ENCODE measurements at places on chromosomes 2 and 18.

- DNase-seq: no peak
These were observed 91.1 kb downstream of the INHBB start for GRCh38 chr2:120436885-120437603.

GRCh38 chr2:175887776-175888175, 114.3 kb downstream of the LNPK start:
- DNase-seq: no peak

DNA sequence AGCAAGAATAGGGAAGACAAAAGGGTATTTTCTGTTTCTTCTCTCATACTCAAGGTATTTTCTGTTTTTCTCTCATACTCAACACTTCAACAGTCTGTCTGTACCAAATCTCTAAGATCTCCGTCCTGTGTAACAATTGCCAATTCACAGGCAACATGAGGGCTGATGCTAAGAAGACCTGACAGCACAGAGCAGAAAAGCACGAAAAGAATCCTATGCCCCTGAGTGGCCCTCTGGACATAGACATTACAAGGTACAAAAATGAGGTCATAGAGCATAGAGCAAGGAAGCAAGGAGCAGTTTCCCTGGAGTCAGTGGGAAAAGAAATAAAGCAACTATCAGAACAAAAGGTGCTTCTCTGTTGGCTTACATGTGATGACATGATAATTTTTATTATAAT, 1612.6 kb upstream of the CELF4 start:
- no peak for DNase-seq

DNA sequence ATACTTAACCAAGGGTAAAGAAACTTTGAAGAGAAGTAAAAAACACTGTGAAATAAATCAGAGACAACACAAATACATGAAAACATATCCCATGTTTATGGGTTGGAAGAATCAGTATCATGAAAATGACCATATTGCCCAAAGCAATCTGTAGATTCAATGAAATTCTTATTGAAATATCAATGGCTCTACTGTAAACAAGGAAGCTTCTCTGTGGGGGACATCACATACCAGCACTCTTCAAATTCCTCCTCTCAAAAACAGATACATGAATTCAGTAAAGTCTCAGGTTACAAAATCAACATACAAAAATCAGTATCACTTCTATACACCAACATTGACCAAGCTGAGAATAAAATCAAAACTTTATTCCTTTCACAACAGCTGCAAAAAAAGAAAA, 63.5 kb upstream of the CNTNAP5 start:
- DNase-seq: no peak

DNA sequence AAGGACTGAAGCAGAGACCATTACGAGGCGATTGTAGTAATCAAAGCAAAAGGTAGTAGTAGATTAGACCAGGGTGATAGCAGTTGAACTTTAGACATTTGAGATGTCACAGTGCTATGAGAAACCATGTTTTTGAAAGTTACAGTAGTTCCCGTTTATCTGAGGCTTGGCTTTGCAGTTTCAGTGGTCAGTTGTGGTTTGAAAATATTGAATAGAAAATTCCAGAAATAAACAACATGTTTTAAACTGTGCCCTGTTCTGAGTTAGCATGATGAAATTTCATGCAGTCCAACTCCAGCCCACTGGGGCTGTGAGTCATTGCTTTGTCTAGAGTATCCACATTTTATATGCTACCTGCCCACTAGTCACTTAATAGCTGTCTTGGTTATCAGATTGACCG, 47.5 kb downstream of the ZNF638 start:
- no peak for DNase-seq

DNA sequence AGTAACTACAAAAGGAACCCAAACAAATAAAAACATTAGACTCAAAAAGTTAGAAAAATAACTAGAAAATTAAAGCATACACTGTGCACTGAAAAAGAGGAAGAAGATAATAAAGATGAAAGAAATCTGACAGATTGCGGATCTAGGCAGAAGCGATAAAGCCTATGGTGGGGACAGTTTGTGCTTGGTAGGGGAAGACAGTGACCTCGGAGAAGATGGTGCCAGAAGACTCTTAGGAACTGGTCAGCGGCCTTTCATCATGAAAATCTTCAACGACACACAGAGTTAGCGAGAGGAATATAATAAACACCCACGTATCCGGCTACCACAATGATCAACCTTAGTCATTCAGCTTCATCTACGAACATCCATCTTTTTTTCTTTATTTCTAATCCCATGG, 180.5 kb downstream of the HDAC4 start:
- no peak for DNase-seq

DNA sequence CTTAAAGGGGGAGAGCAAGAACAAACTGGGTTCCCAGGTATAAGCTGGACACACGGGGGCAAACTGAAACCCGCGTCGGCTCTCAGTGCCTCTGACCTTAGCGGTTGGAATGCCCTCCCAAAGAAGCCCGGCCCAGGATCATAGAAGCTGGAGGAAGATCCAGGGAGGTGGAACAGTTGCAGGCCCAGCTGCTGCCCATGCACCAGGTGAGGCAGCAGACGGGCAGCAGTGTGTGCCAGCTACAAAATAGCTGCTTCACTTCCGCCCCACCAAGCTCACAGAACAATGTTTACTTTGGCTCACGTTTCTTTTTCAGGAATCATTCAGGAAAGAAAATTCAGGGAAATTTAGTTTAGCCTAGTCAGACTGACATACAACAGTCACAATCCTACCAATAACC, 3.9 kb upstream of the ERMN start:
- no peak for DNase-seq

DNA sequence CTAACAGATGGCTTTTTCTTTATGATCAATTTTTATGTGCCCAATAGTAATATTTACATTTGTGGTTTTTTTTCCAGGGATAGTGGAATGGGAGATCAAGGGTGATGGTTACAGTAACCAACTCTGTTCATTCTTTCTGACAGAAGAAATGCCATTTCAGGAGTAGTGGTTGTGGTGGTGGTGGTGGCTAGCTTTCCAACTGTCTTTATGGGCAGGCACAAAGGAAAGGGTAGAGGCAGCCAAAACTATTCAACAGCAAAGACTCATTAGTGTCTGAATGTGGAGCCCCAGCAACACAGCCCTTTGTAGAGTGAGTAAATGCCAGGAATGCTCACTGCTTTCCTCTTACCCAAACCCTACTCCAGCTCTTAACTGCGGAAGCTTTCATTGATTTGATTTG, 227.7 kb downstream of the RND3 start:
- DNase-seq: no peak

- DNase-seq: no peak
These were observed 127.4 kb downstream of the PLCL1 start for GRCh38 chr2:197931661-197932312.

DNA sequence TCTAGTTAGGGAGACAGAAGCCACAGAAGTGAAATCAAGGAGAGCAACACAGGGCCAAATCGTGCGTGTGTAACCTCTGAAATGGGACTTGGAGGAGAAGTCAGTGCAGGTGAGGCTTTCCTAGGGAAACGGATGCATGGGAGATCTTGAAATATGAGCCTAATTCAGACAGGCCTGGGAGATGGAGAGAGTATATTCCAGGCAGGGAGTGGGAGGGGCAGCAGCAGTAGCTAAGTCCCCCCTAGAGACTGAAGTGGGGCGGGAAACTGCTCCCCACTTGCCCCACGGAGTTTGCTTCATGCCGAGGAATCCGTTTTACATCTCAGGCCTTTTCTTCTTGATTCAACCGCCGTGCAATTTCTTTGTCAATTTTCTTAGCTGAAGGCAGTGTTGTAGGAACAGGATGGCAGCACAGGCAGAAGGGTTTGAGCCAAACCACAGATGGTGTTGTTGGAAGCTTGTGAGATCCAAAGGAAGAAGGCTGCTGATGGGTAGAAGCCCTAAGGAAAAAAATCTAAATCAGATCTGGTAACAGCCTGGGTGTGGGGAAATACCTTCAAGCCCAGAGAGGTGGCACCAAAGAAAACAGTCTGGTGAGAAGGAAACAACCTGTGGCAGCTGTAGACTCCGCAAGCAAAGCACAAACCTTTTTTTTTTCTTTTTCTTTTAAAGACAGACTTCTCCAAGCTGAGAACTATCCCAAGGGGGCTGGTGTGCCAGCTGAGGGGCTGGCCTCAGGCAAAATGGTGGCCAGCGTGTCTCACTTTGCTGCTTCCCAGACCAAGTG, 40.2 kb downstream of the EPAS1 start:
- no peak for DNase-seq

DNA sequence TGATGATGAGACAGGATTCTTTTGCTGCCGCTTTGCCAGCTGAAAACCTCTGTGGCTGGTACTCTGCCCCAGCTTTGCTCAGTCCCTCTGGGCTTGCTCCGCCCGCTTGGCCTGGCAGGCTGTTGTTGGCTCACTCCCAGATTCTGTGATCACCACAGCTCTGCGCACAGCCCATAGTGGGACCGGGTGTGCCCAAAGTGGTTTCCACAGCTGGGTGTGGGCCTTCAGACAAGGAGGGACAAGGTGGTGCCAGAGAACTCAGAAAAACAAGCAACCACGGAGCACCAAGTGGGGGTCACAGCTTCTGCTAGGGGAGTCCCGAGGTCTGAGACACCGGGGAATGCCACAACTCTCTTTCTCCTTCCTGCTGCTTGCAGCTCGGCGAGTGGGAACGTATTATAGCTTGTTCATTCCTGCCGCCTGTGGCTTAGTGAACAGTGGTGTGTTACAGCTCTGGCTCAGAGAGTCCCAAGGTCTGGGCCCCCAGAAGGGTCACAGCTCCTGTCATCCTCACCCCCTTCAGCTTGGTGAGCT, 9.2 kb upstream of the KYNU start:
- DNase-seq: no peak

- DNase-seq: no peak
These were observed 175.7 kb downstream of the ETAA1 start for GRCh38 chr2:67572721-67573435.

DNA sequence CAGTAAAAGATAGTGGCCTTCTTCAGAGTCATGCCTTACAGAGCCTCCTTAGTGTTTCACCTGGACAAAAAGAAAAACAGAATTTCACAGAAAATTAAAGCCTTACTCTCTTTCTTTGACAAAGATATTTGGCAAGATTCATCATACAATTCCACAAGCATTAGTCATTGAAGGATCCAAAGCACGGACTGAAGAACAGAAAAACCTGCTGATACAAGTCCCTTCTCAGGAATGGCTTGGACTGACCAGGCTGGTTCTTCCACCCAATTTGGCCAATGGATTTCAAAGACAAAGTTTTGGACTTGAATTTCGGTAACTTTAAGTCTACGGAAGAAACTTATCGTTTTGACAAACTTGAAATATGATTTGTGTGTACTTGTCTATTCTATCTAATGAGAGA, 39.1 kb upstream of the GALNT3 start:
- no peak for DNase-seq

- no peak for DNase-seq
These were observed 34.9 kb upstream of the CD302 start for GRCh38 chr2:159832858-159833257.

DNA sequence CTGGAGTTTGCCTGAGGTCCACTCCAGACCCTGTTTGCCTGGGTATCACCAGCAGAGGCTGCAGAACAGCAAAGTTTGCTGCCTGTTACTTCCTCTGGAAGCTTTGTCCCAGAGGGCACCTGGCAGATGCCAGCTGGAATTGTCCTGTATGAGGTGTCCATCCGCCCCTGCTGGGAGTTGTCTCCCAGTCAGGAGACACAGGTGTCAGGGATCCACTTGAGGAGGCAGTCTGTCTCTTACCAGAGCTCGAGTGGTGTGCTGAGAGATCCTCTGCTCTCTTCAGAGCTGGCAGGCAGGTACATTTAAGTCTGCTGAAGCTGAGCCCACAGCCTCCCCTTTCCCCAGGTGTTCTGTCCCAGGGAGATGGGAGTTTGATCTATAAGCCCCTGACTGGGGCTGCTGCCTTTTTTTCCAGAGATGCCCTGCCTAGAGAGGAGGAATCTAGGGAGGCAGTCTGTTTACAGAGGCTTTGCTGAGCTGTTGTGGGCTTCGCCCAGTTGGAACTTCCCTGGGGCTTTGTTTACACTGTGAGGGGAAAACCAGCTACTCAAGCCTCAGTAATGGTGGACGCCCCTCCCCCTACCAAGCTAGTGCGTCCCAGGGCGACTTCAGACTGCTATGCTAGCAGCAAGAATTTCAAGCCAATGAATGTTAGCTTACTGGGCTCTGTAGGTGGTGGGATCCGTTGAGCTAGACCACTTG, 34.7 kb downstream of the TFPI start:
- no peak for DNase-seq

DNA sequence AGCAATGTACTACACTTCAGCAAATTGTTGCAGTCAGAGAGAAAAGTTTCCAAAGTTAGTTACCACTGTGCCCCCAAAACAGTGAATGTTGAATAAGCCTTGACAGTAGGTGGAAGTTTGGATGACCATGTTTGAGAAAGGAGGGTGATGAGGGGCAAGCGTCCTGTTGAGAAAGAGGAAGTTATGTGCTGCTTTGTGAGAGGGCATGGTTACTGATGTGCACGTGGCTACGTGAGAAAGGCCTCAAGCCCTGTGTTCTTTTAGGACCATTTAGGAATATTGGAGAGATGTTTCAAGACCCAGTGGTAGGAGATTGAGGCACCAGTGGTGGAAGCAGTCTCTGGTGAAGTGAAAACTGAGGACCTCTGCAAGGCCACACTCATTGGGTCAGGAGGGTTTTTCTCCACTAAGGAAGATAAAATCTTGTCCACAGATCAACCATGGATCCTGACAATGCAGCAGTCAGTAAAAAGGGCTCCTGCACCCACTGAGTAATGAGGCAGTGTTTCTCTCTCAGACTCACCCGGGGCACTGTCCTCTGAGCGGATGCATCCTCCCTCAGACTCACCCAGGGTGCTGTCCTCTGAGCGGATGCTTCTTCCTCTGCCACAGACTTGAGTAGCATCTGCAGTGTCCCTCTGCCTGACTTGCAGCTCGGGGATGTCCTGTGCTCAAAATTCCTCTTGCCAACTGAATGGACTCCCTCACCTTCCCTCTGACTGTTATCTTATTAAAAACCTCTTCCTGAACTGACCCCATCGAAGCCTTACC, 34.7 kb upstream of the ACTR3 start:
- no peak for DNase-seq

GRCh38 chr2:39024833-39025232, 96.0 kb downstream of the SOS1 start:
- DNase-seq: no peak

GRCh38 chr2:217919204-217919603, 83.6 kb downstream of the TNS1 start:
- no peak for DNase-seq

DNA sequence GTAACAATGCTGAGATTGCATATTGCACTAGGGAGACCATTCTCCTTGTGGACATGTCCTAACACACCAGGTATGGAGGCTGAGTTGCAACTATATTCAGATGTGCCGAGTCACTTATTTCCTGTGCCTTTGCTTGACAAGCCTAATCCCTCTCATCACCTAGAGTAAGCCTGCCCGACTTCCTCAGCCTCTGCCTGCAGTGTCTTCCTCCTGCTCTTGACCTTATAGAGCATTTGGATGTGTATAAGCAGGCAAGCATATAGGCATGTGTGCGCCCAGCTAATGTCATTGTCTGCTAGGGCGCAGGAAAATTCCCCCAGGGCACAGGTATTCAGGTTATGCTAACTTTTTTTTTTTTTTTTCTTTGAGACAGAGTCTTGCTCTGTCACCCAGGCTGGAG, 316.9 kb downstream of the CDH2 start:
- no peak for DNase-seq

DNA sequence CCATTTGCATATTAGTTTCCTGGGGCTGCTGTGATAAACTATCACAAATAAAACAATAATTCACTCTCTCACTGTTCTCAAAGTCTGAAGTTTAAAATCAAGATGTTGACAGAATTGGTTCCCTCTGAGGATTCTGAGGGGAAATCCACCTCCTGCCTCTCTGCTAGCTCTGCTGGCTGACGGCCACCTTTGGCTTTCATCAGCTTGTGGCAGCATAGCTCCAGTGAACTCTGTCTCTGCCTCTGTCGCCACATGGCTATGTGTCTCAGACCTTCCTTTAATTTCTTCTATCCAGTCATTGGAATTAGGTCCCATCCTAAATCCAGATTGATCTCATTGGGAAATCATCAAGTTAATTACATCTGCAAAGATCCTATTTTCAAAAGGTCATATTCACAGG, 38.9 kb upstream of the TRIM43 start:
- DNase-seq: no peak

Data from activated T-helper 1 cell treated with anti-CD3 and anti-CD28 coated beads, Interleukin-2, amount 50 U/mL, for 16 hours (primary cell).